ENCODE measurements at places on chromosomes 5 and 9.

DNA sequence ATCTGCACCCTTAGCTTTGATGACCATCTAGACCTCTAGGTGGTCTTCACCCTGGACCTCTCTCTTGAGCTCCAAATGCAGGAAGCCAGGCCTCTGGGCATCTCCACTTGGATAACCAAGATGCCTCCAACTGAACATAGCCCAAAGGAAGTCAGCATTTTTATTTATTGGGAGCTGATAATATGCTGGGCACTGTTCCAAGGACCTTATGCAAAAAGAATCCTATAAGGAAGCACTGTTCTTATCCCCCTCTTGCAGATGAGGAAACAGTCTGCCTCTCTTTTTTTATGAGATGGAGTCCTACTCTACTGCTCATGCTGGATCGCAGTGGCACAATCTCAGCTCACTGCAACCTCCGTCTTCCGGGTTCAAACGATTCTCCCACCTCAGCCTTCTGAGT is 219.9 kb downstream of the CDK5RAP2 start:
- DNase-seq, result no peak

DNA sequence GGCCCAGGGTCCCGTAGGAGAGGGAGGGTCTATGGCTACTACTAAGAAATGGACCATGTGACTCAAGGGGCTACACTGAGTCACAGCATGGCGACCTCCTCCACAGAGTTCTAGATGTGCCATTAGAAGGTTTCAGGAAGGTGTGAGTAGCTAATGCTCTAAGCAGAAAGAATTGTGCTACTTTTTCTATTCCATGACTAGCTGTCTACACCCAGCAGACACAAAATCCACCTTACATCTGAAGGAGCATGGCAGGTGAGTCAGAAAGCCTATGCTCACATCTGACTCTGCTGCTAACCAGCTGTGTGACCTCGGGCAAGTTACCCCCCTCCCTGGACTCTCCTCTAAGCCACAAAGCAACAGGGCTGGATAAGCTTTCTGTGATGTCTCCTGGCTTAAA is 14.4 kb upstream of the MEIKIN start:
- DNase-seq, result no peak

- no peak for DNase-seq
Measured at GRCh38 chr5:10565785-10566542, 2.1 kb downstream of the ANKRD33B start.

DNA sequence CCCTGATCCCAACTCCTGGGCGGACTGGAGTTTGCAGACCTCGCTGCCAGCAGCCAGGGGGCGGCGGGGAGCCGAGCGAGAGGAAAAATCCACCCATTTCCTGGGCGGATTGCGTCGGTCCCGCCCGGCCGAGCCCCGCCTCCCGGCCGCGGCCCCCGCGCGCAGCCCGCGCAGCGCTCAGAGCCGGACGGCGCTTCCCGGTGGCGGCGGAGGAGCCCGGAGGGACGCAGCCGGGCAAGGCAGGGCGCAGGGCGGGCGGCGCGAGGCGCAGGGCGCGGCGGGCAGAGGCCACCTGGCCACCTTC is at the start of gene OLFM1:
OLFM1 (plus strand) TSS at position 180 of the 304 bp plus-strand sequence. CDS start 322 bp downstream, outside the sequence.
- no peak for DNase-seq

GRCh38 chr5:177364159-177364962 is 6.6 kb downstream of the RGS14 start:
- no peak for DNase-seq

DNA sequence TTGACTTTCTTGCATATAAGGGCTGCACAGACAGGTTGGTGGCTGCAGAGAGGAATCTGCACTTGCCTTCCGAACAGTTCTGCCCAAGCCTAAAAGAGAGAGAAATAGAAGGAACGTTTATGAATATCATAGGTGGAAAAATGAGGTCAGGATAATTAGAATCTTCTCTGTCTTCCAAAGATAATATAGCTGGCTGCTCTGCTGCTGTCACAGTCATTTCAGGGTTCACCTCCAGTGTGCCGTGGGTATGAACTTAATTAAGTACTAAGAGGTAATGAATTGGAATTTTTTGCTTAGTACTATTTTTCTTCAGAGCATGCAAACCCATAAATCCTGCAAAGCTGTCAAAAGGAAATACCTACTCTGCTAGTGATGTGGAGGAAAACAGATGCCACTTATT is 82.2 kb downstream of the PRDM6 start:
- DNase-seq, result no peak

DNA sequence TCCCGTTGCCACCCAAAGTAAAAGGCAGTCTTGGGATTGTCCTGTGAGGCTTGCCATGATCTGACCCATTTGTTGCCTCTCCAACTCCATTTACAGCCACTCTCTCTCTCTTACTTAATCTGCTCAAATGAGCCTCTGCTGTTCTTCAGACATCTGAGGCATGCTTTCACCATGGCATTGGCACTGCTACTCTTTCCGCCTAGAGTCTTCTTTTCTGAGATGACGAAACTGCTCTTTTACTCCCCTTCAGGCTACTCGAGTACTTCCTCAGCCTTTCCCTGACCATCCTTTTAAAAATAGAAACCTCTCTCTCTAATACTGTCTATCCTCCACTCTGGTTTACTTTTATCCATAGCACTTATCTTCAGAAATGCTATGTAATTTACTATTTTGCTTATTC is 9.0 kb downstream of the FOCAD start:
- DNase-seq, result no peak

DNA sequence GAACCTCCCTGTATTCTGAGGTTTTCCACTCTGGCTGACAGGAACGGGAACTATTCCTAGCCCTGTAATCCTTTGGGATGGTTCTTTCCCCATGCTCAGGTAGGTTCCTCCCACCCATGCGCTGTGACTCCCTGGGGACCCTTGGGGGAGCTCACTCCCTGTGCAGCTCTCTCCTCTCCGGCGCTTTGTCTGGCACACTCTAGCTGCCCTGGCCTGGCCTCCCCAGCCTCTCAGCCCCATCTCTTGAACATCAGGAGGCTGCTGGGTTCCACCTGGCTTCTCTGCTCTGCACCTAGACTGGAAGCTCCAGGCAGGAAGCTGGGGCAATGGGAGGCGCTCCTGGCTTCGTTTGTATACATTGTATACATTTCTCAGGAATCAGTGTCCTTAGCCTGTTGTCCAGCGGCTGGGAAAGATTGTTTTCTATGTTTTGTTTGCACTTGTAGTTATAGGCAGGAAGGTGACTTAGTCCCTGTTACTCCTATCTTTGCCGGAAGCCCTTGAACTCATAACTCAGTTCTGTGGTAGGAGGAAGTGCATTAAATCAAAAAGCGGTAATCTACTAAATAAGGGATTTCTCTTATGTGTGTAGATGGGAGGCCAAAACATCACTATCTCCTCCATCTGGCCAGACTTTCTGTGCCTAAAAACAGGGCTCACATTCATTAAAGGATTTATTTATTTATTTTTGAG is 20.4 kb downstream of the SLC25A25 start:
- DNase-seq, result no peak

GRCh38 chr5:102295534-102296177 is 428 bp downstream of the SLCO4C1 start:
- DNase-seq, result no peak

All from T-helper 2 cell (primary cell).